Neural crest cell (in vitro differentiated cells): ENCODE measurements at places on chromosomes 1 and 21. TPM values are rescaled to one million over a fixed set of nuclear protein-coding genes. Genes with fewer than 3 reads are reported as not detected.

DNA sequence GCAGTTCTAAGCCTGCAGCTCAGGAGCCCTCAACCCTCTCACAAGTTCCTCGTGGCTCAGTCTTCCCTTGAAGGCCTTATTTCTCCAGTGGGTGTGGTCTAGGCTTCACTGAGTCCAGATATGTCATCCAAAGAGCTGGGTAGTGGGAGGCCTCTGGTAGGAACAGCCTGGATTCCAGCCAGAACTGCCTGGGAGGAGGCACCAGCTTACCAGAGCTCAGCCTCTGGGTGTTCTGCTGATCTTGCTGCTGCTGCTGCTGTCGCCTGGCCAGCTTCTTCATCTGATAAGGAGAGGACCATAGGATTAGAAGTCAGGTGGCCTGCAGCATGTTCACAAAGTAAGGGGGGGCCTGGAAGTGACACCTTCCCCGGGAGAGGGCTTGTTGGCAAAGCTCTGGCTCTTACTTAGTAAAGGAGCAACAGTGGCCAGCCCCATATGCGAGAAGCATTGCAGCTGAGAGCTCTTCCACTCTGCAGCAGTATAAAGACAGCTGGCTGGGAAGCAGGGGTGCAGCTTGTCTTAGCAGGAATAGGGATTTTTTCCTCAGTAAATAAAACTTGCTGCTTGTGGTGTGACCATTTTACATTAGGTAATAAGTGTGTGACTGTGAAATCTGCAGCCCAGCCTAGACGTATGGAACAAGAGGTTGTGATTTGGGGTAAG lies 148.5 kb downstream of the LMX1A start:
- H3K27me3 ChIP-seq, result peaks cover 3% of the 10 kb centered on the region
- H3K4me1 ChIP-seq, result no peaks in the 10 kb centered on the region
- no peak overlapping the region for H3K27ac ChIP-seq
- H3K36me3 ChIP-seq, result no peaks in the 10 kb centered on the region
- no peak for DNase-seq
- no peak overlapping the region for H3K4me3 ChIP-seq

DNA sequence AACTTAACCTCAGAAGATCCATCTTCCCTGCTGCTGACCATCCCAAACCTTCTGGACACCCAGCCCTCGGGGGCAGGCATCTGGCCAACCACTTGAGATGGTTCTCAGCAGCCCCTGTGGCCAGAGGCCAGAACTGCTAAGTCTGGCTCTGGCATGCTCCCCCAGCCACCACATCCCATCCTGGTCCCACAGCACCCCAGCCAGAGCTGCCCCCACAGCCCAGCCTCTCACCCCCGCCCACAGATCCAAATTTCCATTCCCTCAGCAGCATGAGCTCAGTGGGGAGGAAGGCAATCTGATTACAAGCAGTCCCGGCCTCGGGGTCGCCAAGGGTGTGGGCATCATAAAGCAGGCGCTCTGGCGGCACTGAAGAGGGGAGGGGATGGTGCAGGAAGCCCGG lies 45.6 kb downstream of the GLIS1 start:
- no peaks in the 10 kb centered on the region for H3K36me3 ChIP-seq
- peaks cover 3% of the 10 kb centered on the region for H3K27me3 ChIP-seq
- no peak for DNase-seq
- no peaks in the 10 kb centered on the region for H3K4me1 ChIP-seq
- no peak overlapping the region for H3K4me3 ChIP-seq

- no peaks in the 10 kb centered on the region for H3K36me3 ChIP-seq
- no peak for DNase-seq
- no peak overlapping the region for H3K4me3 ChIP-seq
- H3K27ac ChIP-seq, result no peak overlapping the region
Measured at GRCh38 chr1:206714331-206715058, 29.8 kb downstream of the MAPKAPK2 start.

GRCh38 chr1:18915341-18915740 lies 13.0 kb upstream of the ALDH4A1 start:
- no peaks in the 10 kb centered on the region for H3K27me3 ChIP-seq
- DNase-seq, result no peak
- H3K36me3 ChIP-seq, result no peaks in the 10 kb centered on the region

DNA sequence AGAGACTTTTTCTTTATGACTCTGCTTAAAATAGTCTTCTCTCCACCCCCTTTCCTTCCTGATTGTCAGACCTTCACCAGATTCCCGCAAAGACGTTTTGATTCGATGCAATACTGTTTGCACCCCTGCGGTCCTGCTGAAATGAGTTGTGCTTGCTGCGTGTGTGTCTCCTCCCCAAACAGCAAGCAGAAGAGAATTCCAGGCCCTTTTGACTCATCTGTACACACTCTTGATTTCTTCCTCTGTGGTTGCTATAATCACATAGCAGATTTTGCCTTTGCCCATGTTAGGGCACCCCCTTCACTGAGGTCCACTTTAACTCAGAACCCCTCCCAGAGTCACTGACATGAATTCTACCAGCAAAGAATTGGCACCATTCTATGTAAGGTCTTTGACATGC lies 136.5 kb downstream of the ZZZ3 start:
- H3K27me3 ChIP-seq, result no peaks in the 10 kb centered on the region
- H3K4me1 ChIP-seq, result peaks cover 4% of the 10 kb centered on the region
- no peak overlapping the region for H3K4me3 ChIP-seq
- no peaks in the 10 kb centered on the region for H3K36me3 ChIP-seq
- DNase-seq, result no peak

DNA sequence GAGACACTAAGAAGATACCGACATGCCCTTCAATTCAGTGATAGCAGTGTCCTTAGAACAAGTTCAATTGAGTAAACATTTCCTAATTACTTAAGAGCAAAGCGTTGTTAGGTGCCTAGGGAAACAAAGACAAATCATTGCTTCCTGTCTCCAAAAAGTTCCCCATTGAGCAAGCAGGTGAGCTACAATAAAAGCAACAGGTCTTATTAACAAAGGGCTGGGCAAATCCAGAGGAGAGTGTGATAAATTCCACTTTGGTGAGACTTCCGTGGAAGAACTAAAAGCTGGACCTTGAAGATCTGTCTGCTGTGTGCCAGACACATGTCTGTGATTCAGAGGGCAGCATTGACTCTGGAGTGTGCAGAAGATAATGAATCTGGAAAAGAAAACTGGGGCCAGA lies 1.9 kb upstream of the TUT4 start:
- H3K27ac ChIP-seq, result no peak overlapping the region
- no peaks in the 10 kb centered on the region for H3K36me3 ChIP-seq
- H3K4me1 ChIP-seq, result peaks cover 22% of the 10 kb centered on the region
- no peak for DNase-seq

DNA sequence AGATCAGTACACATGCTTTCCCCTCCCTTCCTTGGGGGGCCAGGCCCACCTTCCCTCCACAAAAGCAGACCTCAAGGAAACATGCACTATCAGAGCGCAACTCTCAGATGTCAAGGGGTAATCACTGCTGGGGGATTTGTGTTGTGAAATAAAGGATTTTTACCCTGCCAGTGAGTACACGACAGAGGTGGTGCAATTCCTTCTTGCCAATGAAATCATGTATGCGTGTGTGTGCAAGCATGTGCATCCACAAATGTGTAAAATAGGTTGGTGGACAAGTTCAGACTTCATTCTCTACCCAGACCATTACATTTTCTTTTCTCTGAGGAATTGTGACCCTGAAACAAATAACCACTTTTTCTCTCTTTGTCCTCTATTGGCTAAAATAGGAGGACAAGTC lies 9.8 kb upstream of the NOS1AP start:
- no peaks in the 10 kb centered on the region for H3K36me3 ChIP-seq
- no peak overlapping the region for H3K4me3 ChIP-seq
- DNase-seq, result no peak
- H3K27me3 ChIP-seq, result no peaks in the 10 kb centered on the region
- H3K4me1 ChIP-seq, result peaks cover 15% of the 10 kb centered on the region
- no peak overlapping the region for H3K27ac ChIP-seq

DNA sequence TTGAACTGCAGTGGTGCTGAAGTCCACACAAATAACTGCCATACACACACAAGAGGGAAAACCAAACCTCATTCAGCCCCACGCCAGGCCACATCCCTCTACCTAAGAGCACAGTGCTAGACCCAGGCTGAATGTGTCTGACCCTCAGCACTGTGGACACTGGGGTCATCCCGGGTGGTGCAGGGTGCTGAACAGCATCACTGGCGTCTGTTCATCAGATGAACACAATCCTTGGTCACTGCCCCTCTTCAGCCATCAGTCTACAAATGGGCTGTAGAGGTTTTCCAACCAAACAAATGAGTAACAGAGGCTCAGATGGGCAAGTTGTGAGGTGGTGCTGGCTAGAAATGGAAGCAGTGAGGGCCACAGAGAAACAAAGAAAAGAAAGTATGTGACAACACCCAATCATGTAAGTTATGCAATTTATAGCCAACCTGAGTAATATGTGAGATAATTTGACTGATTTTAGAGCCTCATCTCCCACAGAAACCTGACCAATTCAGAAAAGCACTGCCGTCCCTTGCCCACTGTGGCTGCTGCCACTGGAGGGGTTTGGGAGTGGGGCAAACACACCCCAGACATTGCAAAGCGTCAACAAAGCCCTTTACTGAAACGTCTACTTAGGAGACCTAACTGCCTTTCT lies 27.9 kb downstream of the GNB1 start:
- no peak overlapping the region for H3K4me3 ChIP-seq
- DNase-seq, result no peak
- H3K4me1 ChIP-seq, result peaks cover 50% of the 10 kb centered on the region
- H3K36me3 ChIP-seq, result peaks cover 4% of the 10 kb centered on the region
- H3K27ac ChIP-seq, result peak overlapping the region; percentile 46

GRCh38 chr1:109391157-109391556 lies 6.6 kb downstream of the SORT1 start:
- DNase-seq, result no peak
- no peak overlapping the region for H3K4me3 ChIP-seq
- peaks cover 63% of the 10 kb centered on the region for H3K4me1 ChIP-seq
- no peak overlapping the region for H3K27ac ChIP-seq

DNA sequence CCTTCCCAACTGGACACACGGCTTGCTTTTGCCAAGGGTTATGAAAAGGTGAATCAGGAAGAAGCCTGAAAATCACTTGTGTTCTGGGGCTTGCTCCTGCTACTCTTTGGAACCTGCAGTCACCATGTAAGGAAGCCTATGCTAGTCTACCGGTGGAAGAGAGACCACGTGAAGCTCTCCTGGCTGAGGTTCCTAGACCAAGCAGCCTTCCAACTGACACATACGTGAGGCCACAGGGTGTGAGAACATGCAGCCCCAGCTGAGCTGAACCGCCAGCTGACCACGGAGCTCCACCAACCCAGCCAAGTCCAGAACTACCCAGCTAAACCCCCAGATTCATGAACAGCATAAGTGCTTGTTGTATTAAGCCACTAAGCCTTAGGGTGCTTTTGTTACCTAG lies 72.8 kb upstream of the KRTAP19-8 start:
- H3K27me3 ChIP-seq, result no peaks in the 10 kb centered on the region
- H3K4me3 ChIP-seq, result no peak overlapping the region
- DNase-seq, result no peak
- no peak overlapping the region for H3K27ac ChIP-seq
- H3K36me3 ChIP-seq, result peaks cover 7% of the 10 kb centered on the region

DNA sequence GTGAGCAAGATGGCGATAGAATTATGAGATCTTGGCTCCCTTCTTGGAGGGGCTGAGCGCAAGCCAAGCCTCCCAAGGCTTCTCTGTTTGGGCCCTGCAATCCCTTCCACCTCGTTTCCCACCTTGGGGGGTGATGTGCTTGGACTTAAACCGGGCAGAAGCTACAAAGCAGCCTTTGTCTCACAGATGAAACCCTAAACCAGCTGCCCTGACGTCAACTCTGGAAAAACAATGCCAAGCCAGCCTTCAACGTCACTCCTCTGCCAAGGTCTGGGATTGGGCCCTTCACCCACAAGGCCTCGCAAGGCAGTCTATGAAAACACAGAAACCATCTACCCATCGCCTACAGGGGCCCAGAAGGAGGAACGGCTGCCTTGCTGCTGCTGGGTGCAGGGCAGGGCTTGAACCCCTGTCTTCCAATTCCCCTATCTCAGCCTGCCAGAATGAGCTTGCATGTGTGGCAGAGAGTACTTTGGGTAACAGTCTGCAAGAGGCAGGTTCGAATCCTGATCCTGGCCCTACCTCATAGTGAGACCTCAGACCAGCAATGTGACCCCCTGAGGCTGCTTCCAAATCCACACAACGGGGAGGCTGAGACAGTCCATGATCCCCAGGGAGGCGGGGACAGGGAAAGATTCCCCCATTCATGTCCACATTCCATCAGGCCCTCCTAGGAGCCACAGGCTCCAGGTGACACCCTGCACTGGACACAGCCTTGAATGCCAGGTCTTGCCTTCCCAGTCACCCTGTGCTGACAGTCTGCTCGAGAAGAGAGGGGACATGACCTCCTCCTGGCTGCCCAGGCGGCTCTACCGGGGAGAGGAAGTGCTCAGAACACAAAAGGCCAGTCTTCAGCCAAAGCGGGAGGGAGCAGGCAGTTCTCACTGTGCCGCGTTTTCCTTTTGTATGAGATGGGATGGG lies 15.0 kb downstream of the IFFO2 start:
- no peaks in the 10 kb centered on the region for H3K36me3 ChIP-seq
- H3K27ac ChIP-seq, result peak overlapping the region; percentile 96
- no peak for DNase-seq
- peaks cover 61% of the 10 kb centered on the region for H3K4me1 ChIP-seq
- H3K27me3 ChIP-seq, result no peaks in the 10 kb centered on the region

- no peak overlapping the region for H3K4me3 ChIP-seq
- H3K27ac ChIP-seq, result no peak overlapping the region
- no peak for DNase-seq
- H3K27me3 ChIP-seq, result no peaks in the 10 kb centered on the region
Measured at GRCh38 chr1:228846952-228847351, 111.7 kb downstream of the RHOU start.

DNA sequence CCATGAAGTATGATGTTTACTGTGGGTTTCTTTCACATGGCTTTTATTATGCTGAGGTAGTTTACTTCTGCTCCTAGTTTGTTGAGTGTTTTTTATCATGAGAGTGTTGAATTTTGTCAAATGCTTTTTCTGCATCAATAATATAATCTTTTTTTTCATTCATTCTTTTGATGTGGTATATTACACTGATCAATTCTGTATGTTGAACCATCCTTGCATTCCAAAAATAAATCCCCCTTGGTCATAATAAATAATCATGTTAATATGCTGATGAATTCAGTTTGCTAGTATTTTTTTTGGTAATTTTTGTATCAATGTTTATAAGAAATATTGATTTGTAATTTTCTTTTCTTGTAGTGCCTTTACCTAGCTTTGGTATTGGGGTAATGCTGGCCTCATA lies 97.9 kb upstream of the ZNF648 start:
- no peak overlapping the region for H3K4me3 ChIP-seq
- no peak overlapping the region for H3K27ac ChIP-seq
- no peaks in the 10 kb centered on the region for H3K27me3 ChIP-seq
- H3K36me3 ChIP-seq, result peaks cover 6% of the 10 kb centered on the region
- DNase-seq, result no peak

The ADAR gene
- 148 and 165 TPM in 2 replicates for total RNA-seq
